ENCODE measurements at places on chromosomes 13 and 19. TPM values are rescaled to one million over a fixed set of nuclear protein-coding genes. Genes with fewer than 3 reads are reported as not detected.

FOSB gene
- total RNA-seq, result 3.8 TPM

IGFL2 gene
- total RNA-seq, result not detected

RPS28 gene
- total RNA-seq, result 887 TPM

ZNF563 gene
- total RNA-seq, result 5.0 TPM

ZNF749 gene
- 2.5 TPM for total RNA-seq

SYCN gene
- total RNA-seq, result not detected

HSPB6 gene
- total RNA-seq, result 107 TPM

SYNE4 gene
- total RNA-seq, result 0.14 TPM

ZNF561 gene
- total RNA-seq, result 23.0 TPM
